Panc1 (cell line): ENCODE measurements at places on chromosomes 1 and 21. TPM values are rescaled to one million over a fixed set of nuclear protein-coding genes. Genes with fewer than 3 reads are reported as not detected.

DNA sequence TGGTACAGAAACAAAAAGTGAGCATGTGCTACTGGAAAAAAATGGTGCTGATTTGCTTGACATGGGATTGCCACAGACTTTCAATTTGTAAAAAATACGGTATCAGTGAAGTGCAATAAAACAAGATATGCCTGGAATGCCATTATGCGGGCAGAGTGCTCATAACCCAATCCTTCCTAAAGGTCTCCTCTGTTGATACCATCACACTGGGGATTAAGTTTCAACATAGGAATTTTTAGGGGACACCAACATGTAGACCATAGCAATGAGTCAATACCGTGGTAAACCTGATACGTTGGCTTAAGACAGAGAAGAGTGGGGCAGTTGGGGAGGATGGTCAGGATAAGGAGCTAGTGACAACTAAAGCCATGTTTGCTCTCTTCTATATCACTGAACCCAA is 20.5 kb downstream of the MX1 start:
- no peak for DNase-seq
- no peaks in the 10 kb centered on the region for H3K27me3 ChIP-seq
- H3K36me3 ChIP-seq, result no peaks in the 10 kb centered on the region
- H3K4me3 ChIP-seq, result no peak overlapping the region

DNA sequence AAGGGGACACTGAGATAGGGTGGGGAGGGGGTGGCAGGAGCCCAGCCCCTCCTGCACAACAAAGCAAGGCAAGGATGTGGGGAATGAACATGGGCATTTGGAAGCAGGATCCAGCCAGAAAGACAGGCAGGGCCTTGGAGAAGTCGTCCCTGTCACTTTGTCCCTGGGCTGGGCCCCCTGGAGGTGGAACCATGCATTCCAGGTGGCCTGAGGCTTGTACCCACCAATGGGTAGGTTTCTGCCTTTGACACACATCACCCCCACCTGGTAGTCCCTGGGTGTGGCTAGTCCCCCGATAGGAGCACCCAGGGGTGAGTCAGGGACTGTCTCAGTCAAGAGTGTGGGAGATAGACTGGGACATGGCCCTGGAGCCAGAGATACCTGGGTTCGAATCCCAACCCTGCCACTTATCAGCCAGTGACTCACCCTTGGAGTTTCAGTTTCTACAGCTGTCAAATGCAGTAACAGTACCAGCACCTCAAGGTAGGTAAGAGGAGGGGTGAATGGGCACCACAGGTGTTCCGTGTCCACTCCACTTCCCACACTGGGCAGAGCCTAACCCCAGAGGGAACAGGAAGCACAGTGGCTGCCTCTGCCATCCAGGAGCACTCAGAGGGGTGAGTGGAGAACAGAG is 10.0 kb downstream of the PLA2G2D start:
- DNase-seq, result no peak
- no peaks in the 10 kb centered on the region for H3K4me1 ChIP-seq
- no peak overlapping the region for H3K27ac ChIP-seq
- H3K36me3 ChIP-seq, result no peaks in the 10 kb centered on the region
- H3K27me3 ChIP-seq, result peaks cover 4% of the 10 kb centered on the region; the same call in 1 of the 2 replicates

Gene NCAM2
- total RNA-seq, result 2.2 TPM

DNA sequence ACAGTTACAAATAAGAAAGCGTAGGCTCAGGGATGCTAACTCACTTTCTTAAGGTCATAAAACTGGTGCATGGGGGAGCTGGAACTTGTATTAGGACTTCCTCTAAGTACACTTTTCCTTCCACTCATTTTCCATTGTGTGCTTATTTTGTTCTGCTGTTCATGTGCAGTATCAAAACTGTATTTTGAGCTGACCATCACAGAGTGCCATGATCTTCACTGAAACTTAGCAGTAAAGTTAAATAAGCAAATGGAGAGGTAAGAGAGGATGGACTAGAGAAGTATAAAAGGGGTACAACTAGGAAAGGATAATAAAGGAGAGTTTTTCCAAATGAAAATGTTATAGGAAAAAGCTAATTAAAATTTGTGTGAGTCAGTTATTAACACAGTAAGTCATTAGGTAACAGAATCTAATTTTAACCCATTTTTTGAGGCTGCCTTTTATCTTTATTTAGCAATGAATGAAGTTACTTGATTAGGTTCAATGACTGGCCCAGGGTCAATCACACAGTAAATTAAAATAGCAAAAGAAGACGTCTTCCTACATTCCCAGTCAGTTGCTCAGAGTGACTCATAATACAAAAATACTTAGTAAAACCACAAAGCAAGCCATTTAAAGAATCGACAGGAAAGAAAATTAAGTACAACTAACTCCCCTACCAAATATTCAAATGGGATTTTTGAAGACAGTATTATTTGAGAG is 165.8 kb upstream of the C1orf105 start:
- H3K27ac ChIP-seq, result peak overlapping the region; percentile 83
- H3K4me3 ChIP-seq, result no peak overlapping the region
- DNase-seq, result peak; percentile 66
- H3K36me3 ChIP-seq, result no peaks in the 10 kb centered on the region
- no peaks in the 10 kb centered on the region for H3K27me3 ChIP-seq
- H3K4me1 ChIP-seq, result peaks cover 12% of the 10 kb centered on the region

Gene NES
- 56.3 TPM for total RNA-seq

DNA sequence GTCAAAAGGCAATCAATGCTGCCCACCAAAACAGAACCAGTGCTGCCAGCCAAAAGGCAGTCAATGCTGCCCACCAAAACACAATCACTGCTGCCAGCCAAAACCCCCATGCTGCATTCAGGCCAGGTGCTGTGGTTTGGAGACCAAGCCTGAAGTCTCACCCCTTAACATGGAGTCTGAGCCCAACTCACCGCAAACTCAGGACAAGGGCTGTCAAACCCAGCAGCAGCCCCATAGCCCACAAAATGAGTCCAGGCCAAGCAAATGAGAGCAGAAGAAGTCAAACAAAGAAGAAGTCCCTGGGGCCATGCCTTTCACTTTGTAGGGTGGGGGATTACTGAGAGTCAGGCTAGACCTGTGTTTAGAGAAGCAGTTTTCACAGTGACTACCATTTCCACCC is 6.4 kb downstream of the SMCP start:
- no peaks in the 10 kb centered on the region for H3K4me1 ChIP-seq
- H3K4me3 ChIP-seq, result no peak overlapping the region
- H3K27me3 ChIP-seq, result no peaks in the 10 kb centered on the region; the same call in 1 of the 2 replicates

- peaks cover 6% of the 10 kb centered on the region for H3K4me1 ChIP-seq
- H3K27me3 ChIP-seq, result peaks cover 21% of the 10 kb centered on the region
- no peak for DNase-seq
- no peaks in the 10 kb centered on the region; the same call in 1 of the 2 replicates for H3K36me3 ChIP-seq
Observed at GRCh38 chr1:77283701-77284425, 2.0 kb downstream of the AK5 start.

Gene CLCA1
- 0.08 TPM for total RNA-seq

GRCh38 chr1:160219062-160219929 is 14.1 kb downstream of the PEA15 start:
- no peak overlapping the region for H3K4me3 ChIP-seq
- no peaks in the 10 kb centered on the region for H3K4me1 ChIP-seq
- peaks cover 43% of the 10 kb centered on the region for H3K36me3 ChIP-seq
- H3K27ac ChIP-seq, result no peak overlapping the region
- DNase-seq, result peak; percentile 10

Gene ESRRG
- not detected for total RNA-seq

Gene PLPPR4
- not detected for total RNA-seq

Gene NHLH1
- total RNA-seq, result 0.18 TPM

DNA sequence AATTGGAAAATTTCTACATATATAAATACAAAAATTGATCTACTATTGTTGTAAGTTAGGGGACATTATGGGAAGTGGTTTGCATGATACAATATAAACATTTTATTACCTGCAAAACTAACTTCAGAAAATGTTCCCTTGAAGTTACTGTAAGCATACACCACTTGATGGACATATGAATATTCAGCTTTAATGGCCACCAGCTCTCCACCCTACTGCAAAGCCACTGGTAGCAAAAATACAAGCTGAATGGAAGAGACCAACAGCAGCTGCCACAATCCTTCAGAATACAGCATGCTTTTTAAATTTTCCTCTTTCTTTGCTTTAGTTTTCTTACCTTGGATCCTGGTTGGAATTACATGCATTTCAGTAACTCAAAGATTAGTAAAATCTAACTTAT is 69.8 kb downstream of the COQ8A start:
- no peak overlapping the region for H3K27ac ChIP-seq
- no peaks in the 10 kb centered on the region for H3K27me3 ChIP-seq
